ENCODE measurements at places on chromosomes 5 and 9.

DNA sequence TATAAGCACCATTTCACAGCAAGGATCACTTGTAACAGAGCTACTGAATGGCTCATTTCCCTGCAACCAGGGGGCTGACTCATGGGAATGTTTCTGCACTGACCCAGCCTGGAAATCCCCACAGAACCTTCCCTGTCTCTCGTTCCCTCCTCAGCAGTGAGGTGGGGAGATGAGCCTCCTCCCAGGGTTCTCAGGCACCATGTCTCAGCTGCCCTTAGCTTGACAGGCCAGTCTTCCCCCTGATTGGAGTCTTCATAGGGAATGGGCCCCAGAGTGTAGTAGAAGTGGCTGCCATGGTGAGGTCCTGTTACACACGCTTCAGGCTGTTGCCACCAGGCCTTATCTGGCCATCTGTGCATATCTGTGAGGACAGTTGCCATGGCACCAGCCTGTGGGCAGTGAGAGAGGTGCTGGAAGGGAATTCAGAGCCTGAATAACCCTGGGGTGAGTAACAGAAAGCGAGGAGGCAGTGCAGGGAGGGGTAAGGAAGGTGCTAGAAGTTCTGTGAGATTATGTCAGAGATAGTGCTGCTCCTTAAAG is 324.4 kb downstream of the ENC1 start:
- DNase-seq: no peak

DNA sequence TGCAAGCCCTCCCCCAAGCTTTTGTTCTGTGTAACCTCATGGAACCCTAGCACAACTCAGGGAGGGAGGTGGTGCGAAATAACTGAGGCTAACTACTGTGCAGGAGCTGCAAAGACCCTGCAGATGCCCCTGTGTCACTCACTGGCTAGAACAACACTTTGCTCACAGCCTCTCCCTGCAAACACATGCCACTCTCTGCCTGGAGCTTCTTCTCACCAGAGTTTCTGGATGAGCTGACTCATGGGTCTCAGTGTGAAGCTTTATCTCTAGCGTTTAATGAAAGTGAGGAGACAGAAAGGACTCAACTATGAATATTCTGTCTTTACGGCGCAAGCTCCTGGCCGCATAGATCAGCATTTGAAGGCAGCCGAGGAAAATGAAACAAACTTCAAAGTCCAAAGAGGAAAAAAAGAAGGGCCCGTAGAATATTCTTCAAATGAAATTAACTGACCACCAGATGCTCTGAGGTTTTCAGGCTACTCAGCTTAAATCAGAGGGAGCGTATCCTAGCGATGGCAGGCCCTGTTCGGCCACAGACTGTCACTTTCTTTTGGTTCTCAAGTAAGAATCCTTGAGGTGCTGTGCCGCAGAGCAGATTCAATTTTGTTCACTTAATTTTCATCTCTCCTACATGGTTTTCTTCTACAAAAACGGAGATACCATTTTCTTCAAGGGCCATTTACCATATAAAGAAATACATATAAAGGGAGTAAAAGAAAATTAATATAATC is 77.7 kb upstream of the TAS2R1 start:
- DNase-seq: no peak

- DNase-seq: no peak
Measured at GRCh38 chr5:84568171-84568570, 183.5 kb upstream of the EDIL3 start.

- DNase-seq: no peak
Measured at GRCh38 chr9:137365056-137365455, 57.9 kb downstream of the EXD3 start.

DNA sequence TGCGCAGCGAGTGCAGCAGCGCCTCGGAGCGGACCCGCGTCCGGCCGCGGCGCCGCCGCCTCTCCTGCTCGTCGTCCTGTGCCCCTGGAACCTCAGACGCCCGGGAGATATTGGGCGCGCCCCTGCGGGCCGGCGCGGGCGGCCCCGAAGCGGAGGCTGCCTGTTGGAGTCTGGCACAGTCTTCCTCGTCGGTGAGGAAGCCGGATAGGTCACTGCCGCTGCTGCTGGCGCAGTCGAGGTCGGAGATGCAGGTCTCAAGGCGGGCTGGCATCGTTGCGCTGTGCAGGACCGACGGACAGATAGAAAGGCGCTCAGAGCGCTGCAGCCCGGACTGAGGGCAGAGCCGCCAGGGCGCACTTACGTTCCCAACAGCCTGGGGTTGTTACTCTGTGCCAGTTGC is 344 bp downstream of the NEUROG1 start:
- DNase-seq: no peak

DNA sequence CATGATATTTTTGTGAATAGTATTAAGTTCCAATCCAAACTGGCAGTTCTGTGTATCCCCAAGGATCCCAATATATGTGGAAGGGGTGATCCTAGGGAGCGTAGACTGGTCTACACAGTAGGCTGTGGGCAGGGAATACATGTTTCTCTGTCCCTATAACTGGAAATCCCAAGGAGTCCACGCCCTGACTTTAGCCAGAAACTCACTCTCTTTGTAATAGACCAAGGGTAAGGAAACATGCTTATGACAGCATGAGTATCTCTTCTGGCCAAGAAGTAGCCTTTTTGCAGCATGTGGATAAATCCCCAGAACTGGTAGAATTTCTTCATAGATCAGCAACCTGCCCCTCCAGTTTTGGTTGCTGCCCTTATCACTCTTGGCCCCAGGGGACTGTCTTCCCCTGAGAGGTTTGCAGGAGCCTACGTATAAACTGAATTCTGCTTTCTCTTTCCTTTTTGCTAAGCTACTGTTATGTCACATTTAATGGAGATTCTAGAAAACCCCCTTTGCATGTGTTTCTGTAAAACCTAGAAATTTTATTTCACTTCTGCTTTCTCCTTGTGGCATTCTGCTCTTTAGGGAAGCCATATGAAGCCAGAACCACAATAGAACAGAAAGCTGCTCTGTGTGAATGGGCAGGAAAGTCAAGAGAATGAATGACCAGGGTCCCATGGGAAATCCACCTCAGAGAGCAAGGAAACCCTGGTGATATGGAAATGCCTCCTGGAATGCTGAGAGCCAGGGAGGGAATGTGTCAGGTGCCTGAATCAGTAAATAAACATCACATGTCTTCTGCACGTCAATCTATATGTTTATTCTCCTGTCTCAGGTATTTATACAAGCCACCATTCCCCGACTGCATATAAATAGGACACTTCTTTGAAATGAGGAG is 3.5 kb downstream of the IFNA2 start:
- no peak for DNase-seq
